ENCODE measurements at places on chromosomes 7 and 10.

- no peak for DNase-seq
Measured at GRCh38 chr7:108037741-108038140, 34.8 kb upstream of the LAMB1 start.

DNA sequence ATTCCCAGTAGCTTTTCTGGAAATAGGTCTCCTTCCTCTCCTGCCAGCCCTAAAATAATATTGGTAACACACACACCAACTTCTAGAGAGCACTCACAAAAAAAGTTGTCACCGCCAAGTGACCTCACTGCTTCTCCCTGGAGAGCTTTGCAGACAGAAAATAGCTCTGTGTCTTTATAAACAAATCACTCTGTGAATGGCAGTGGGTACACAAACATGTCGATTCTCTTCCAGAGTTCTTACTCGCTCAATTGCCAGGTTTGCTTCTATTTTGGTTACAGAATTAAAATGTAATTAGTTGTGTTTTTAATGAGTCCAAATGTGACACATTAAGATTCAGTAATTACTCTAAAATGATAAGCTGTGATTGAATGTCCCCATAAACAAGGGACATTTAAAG is 649.2 kb upstream of the C7orf33 start:
- DNase-seq: no peak

- DNase-seq: no peak
Measured at GRCh38 chr10:73553761-73554160, 37.4 kb downstream of the USP54 start.

DNA sequence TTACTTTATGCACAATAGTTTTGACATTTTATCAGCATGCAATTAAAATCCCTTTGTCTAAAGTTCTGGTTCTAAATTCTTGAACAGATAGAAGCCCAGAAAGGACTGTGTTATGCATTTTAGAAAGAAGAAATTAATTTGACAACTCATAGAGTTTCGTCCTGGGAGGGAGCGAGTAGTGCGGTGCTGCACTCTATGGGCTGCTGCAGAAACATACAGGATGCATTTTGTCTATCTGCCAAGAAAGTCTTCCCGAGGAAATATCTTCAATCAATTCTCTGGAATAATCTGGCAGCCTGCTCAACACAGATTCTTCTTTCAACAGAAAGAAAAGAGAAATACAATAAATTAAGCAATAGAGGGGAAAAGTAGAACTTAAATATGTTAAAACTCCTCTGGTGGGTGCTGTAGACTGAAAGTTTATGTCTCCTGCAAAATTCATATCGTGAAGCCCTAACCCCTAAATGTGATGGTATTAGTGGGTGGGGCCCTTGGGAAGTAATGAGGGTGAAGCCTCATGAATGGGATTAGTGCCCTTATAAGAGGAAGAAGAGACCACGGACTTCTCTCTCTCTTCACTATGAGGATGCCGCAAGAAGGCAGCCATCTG is 39.0 kb upstream of the IFRD1 start:
- no peak for DNase-seq

GRCh38 chr10:42986633-42987032 is 90.2 kb upstream of the RET start:
- no peak for DNase-seq

GRCh38 chr10:10545771-10546170 is 471.9 kb upstream of the CELF2 start:
- no peak for DNase-seq

DNA sequence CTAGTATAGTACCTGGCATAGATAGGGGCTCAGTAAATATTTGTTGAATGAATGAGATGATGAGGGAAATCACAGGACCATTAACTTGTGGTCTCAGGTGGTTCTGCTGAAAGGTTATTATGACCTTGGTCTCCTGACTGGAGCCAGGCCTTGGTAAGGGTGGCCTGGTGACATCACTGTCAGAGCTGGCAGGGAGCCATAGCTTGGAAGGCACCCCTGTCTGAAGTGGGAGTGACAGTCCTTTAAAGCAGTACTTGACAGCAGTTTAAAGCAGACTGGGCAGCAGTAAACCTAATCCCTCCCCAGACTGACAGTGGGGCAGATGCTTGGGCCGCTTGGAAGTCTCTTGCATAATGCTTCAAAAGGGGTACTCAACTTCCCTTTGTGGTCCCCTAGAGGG is 13.4 kb downstream of the DPCD start:
- peak; percentile 81 for DNase-seq

GRCh38 chr7:142626420-142627035 is 122.7 kb upstream of the PRSS1 start:
- DNase-seq: no peak

DNA sequence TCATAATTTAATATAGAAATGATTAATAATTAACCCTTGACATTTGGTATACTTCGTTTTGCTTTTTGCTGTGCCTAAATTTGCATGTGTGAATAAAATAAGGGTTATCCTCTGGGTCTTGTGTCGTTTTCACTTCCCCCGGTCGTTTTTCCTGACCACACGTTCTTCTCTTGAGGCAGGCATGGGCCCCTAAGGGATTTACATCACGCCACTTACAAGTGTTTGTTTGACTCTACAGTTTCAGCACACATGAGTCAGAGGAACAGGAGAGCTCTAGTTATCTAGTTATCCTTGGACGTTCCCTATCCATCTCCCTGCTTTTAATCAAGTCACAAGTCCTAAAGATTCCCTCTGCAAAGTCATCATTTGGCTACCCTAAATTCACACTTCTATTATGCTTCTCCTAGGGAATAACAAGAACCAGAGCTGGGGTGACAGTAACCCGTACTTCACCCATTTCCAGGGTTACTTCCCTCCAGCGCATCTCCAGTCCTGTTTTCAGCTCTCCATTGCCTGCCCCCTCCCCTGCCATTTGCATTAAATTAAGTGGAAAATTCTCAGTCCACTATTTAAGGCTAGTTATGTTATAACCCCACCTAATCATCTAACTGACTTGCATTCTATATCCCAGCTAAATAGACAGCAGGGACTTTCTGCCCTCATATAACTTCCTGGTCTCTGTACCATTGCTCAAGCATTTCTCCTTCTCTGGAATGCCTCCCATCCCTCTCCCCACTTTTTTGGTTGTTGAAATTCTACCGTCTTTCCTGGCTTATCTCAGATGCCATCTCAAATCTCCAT is 206.9 kb downstream of the PTEN start:
- DNase-seq: no peak

DNA sequence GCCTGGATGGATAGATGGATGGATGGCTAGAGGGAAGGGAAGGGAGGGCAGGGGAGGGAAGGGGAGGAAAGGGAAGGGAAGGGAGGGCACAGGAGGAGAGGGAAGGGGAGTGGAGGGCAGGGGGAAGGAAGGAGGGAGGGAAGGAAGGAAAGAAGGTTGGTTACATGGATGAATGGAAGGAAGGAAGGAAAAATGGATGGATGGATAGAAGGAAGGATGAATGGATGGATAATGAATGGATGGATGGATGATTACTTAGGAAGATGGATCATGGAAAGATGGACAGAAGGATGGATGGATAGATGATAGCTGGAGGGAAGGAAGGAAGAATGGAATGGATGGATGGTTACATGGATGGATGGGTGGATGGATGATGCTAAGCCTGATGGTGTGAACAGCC is 451.7 kb upstream of the FOXK1 start:
- DNase-seq: no peak

- no peak for DNase-seq
Measured at GRCh38 chr7:10122551-10123100, 851.0 kb upstream of the PHF14 start.

- peak; percentile 82 for DNase-seq
Measured at GRCh38 chr7:99092064-99092720, 51.7 kb downstream of the SMURF1 start.

GRCh38 chr7:24657980-24658379 is 84.7 kb downstream of the PALS2 start:
- no peak for DNase-seq

DNA sequence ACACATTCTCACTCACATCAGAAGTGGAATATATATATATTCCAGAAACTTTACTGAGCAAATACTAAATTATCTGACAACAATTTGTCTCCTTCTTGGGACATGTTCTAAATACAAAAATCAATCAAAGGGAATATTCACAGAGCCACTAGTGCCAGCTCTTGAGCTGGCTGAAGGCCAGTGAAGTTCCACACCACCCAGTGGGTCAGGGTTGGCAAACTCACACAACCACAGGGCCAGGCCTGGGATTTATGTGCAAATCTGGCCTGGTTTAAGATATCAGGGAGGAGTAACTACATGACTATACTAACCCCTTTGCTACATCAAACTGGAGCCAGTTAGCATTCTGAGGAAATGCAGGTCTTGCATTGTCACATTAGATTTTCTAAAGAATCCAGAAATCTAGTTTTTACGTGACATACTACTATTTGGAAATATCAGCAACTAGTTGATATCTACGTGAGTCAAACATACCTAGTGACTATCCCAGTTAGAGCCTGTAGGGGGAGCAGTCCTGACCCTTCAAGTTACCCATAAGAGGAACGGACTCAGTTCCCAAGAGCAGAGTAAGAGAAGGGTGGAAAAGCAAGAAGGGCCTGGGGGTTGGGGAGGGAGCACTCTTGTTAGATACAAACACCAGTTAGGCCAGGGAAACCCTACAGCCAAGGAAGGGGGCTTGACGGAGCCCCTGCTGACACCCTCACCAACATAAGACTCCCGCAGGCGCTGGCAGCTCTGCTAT is 600.4 kb downstream of the KCNMA1 start:
- no peak for DNase-seq

DNA sequence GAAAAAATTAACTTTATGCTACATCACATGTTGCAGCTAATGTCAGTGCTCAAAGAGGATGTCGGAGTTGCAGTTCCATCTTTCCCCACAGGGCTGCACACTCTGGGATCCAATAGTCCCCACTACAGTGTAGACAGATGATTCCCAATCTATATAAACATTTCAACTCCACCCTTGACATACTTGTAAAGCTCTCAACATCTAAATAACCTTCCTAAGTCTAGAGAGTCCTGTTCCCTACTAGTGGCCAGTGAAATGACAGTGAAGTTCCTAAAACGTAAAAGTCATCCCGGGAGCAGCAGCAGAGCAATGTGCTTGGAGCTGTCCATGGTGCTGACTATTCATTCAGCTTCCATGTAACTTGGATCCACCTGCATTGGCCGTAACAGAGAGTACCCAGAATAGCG is 145.1 kb downstream of the GRM8 start:
- no peak for DNase-seq

DNA sequence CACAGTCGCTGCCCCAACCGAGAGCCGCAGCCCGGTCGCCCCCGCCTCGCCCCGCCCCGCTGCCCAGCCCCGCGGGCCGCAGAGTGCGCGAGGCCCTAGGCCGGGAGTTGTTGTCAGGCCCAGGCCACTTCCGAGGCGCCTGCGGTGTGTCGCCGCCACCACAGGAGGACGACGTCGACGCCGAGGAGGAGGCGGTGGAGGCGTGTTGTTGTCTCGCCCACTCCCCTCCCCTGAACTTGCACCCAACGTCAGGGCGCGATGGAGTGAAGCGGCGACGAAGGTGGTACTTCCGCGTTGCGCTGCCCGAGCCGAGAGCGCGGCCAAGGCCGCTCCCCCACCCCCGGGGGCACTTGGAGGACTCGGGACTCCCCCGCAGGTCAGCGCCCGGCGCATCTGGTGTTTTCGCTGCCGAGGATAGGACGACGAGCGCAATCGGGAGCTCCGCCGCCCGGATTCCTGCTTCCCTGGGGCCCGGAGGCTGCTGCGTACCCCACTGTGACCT is at the start of gene CDK13:
TSS of gene CDK13 (plus strand) at position 286 of the 502 bp plus-strand sequence. CDS start 386 bp downstream, outside the sequence.
- DNase-seq: peak; percentile 72

GRCh38 chr10:44293306-44293778 is 91.6 kb downstream of the CXCL12 start:
- DNase-seq: no peak

DNA sequence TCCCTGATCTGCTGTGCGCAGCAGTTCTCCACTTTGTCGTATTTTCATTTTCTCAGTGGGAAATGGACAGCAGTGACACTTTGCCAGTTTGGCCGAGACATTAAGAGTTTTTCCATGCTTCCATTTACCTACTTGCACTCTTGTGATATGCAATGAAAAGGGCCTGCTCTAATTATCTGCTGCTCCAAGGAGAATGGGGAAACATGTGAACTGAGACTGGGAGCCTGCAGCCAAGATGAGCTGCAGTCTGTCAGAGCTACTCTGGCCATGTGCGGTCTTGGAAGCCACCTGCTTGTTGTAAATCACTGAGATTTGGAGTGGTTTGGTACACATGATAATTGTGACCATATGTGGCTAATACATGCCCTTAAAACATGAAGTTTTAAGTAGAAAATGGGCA is 586.6 kb upstream of the POT1 start:
- DNase-seq: no peak

- DNase-seq: no peak
Measured at GRCh38 chr10:98619446-98619845, 172.7 kb upstream of the HPS1 start.

GRCh38 chr10:113402602-113403001 is 150.3 kb upstream of the HABP2 start:
- no peak for DNase-seq

GRCh38 chr7:91249506-91250233 is 14.6 kb upstream of the FZD1 start:
- no peak for DNase-seq

GRCh38 chr7:130733931-130734814 is at the start of gene KLF14:
Gene KLF14 (minus strand): TSS chr7:130734207. CDS start chr7:130734033, 174 bp downstream.
- no peak for DNase-seq

- DNase-seq: no peak
Measured at GRCh38 chr7:14714161-14714728, 188.3 kb downstream of the DGKB start.

DNA sequence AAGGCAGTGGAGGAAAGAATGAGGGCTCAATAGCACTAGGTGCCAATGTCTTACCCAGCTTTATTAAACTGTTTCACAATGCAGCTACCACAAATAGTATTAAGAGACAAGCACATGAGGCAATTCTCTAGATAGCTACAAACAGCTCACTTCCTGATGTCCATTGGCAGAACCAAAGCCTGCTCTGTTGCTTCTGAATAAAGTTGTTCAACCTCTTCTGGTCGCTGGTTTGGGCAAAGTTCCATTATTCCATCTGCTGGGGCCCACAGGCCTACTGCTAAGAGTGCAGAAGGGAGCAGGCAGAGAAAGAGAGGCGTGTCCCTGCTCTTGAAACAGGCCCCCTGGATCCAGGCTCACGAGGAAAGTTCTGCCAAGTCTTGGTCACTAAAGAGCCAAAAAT is 173.9 kb downstream of the ZNF438 start:
- DNase-seq: no peak

- no peak for DNase-seq
Measured at GRCh38 chr10:51117053-51117660, 42.9 kb downstream of the PRKG1 start.

DNA sequence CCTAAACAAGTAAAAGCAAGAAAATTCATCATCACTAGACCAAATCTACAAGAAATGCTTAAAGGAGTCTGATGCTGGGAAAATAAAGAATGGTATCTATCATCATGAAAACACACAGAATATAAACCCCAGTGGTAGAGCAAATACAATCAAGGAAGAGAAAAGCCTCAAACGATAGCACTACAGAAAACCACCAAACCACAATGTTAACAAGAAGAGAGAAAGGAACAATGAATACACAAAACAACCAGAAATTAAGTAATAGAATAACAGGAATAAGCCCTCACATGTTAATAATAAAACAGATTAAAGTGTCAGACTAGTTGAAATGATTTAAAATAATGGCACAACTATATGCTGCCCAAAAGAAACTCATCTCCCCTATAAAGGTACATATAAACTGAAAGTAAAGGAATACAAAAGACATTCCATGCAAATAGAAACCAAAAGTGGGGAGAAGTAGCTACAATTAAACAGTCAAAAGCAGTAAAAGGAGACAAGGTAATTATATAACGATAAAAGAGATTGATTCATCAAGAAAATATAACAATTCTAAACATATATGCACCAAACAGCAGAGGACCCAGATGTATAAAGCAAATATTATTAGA is 77.3 kb downstream of the JMJD1C start:
- DNase-seq: peak; percentile 7

All from NCI-H2029 (cell line).